Stimulated activated CD8-positive, alpha-beta memory T cell treated with anti-CD3 and anti-CD28 coated beads, Interleukin-4, amount 100 ng/mL, for 1 hour (primary cell): ENCODE measurements at places on chromosomes 7 and 10.

DNA sequence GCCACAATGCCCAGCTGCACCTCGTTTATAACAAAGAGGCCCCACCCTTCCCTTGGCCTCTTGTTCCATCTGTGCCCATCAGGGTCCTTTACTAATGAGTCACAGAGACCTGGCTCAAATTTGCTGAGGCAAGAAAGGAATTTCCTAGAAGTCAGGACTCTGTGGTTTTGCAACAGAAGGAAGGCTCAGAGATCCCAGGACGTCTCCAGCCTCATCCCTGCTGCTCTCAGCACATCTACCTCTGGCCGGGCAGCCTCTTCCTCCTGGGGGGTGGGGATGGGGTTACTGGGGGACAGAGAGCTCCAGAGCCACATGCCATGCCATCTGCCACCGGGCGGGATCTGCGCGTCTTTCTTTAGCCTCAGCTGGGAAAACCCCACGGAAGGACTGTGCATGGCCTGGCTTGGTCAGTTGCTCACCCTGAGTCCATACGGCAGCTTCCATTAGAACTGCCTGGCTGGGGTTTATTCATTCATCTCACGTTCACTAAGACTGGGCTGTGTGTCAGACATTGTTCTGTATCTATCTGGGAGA, 41.9 kb upstream of the PSMG3 start:
- no peak for DNase-seq

- no peak for DNase-seq
Observed at GRCh38 chr7:1236132-1236661, 3.5 kb downstream of the UNCX start.

GRCh38 chr7:151061213-151062110, 2.1 kb downstream of the SLC4A2 start:
- no peak for DNase-seq

- DNase-seq: no peak
Observed at GRCh38 chr10:55793024-55793423, 568.0 kb downstream of the ZWINT start.

DNA sequence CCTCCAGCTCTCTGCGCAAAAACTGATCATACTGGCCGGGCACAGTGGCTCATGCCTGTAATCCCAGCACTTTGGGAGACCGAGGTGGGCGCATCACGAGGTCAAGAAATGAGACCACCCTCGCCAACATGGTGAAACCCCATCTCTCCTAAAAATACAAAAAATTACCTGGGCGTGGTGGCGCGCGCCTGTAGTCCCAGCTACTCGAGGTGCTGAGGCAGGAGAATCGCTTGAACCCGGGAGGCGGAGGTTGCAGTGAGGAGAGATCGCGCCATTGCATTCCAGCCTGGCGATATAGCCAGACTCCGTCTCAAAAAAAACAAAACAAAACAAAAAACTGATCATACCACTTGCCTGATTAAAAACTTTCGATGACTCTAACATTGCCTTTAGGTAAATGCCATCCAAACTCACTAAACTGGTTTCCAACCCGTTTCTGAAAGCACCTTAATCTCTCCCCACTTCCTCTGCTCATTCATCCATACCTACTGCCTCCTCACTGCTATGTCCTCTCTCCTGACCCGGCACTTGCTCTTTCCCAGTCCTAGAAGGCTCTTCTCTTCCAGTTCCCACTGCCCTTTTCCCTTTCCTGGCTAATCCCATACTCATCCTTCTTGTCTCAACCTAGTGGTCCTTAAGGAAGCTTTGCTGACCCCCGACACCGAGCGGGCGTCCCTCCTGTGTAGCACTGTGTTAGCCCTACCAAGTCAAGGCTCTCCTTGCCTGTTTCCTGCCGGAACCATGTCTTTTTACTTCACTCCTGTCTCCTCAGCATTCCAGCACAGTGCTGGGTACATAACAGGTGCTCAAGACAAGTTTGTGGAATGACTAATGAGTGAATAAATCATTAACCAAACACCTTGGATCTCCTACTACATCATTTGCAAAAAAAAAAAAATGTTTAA, 686 bp upstream of the MIOS start:
- no peak for DNase-seq

- no peak for DNase-seq
Observed at GRCh38 chr7:152076940-152077933, 51.8 kb downstream of the GALNT11 start.
